Hepatocyte (in vitro differentiated cells): ENCODE measurements at places on chromosomes 11 and 22. TPM values are rescaled to one million over a fixed set of nuclear protein-coding genes. Genes with fewer than 3 reads are reported as not detected.
A peak's percentile ranks its signal among the peaks of the same experiment; 100 is the strongest.

APOA4 gene
- 1,055 and 1,133 TPM in 2 replicates for total RNA-seq

DNA sequence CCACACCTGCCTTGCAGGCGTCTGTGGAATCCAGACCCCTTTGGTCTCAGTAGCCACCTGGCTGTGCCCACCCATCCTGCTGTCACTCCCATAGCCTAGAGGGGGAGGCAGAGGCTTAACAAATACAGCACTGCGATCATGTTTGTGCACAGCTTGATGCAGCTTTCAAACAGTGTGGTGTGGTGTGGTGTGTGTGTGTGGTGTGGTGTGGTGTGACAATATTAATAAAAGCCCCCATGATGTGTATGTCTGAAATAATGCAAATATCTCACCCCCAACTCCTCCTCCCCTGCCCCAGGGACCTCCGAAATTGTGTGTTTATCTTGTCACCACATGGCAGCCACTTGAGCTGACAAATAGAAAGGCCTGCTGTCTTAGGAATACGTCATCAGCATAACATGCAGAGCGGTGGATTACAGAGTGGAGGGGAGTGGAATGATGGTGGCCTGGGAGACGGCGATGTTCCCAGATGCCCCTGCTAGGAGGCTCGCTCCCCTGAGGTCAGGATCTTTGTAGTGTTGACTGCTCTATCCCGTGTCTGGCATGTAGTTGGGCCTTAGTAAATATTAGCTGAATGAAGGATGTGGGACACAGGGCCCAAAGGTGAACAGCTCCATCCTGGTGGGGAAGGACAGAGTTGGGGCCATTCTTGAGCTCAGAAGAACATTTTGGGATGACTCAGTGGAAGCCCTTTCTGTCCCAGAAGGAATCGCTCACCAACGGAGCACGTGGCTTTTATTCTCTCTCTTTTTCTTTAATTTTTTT, 2.8 kb downstream of the PDXP start:
- DNase-seq = peak; percentile 66

DNA sequence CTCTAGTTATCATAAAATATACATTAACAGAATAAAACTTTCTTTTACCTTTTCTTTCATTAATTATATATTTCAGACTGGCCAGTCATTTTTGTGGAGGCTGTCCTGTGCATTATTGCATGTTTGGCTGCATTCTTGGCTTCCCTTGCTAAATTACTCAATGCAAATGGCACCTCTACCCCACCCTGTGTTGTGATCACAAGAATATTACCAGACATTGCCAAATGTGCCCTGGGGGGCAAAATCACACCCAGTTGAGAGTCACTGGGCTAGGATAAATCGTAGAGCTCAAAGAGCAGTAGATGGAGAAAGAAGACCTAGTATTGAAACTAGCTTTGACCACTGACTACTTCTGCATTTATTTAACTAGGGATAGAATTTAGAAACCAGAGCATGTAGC, 1257.8 kb upstream of the TENM4 start:
- DNase-seq = no peak

DNA sequence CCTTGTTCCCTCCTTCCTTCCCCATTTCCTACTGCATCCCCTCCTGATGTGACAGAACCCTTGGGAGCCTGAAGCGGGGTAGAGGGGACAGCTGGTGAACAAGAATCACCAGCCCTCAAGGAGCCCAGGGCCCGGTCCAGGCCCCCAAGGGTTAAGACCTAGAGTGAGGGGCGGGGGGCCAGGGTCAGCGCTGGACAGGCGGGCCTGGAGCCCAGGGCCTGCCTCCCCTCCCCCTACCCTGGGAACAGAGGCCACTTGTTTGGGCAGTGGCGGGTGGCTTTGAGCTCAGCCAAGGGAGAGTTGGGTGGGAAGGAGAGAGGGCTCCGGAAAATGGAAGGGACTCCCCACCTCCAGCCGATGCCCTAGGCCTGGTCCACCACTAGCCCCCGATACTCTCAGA, 2.1 kb downstream of the ARAP1 start:
- DNase-seq = no peak

DNA sequence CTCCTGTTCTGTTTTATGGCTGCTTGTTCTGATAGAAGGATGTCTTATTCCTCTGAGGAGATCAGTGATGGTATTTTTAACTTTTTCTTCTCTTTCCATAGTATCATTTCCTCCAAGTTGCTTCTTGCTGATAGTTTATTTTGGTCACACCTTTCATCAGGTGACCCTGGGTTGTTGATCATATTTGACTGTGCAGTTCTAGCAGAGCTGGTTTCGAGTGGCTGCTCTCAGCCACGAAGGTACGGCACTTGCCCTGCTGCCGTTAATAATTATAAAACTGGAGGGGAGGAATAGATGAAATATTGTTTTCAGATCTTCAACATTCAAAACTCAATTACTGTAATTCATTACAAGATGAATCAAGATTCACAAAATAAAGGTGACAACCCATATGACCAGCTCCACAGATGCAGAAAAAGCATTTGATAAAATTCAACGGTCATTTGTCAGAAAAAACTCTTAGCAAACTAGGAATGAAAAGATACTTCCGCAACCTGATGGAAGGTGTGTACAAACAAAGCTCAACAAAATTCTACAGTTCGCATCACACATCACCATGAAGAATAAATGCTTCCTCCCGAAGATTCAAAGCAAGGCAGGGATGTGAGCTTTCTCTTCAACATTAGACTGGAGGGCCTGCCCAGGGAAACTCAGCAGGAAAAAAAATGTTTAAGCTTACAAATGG, 59.2 kb upstream of the RTL6 start:
- no peak for DNase-seq

DNA sequence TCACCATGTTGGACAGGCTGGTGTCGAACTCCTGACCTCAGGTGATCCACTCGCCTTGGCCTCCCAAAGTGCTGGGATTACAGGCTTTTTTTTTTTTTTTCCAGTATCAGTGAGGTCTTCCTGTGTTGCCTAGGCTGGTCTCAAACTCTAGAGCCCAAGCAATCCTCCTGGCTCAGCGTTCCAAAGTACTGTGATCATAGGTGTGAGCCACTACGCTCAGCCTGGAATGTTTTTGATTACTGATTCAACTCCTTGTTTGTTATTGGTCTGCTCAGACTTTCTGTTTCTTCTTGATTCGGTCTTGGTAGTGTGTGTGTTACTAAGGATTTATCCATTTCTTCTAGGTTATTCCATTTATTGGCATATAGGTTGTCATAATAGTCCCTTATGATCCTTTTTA, 31.3 kb downstream of the NAGA start:
- DNase-seq = no peak

DNA sequence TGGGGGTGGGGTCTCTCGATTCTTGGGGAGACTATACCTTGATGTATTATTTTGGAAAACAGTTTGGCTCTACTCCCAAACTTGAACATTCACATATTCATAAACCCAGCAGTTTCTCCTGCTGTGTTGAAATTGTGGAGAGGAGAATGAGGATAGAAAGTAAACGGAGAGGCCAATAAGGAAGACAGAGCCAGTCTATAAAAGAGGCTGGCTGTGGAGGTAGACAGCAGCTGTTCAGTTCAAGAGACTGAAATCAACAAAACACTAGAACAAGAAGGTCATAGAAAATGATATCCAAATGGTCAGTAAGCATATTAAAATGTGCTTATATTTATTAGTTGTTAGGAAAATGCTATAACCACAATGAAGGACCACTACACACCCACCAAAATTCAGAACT, 1.9 kb upstream of the MOGAT2 start:
- no peak for DNase-seq

DNA sequence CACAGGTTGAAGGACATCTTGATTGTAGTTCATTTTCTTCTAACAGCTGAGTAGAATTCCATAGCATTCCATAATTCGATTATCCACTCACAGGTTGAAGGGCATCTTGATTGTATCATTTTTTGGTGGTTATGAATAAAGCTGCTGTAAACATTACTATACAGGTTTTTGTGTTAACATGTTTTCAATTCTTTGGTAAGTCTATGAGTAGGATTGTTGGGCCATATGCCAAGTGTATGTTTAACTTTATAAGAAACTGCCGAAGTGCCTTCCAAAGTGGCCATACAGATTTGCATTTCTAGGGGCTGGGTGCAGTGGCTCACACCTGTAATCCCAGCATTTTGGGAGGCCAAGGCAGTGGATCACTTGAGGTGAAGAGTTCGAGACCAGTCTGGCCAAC, 44.6 kb downstream of the ANKRD42 start:
- DNase-seq = no peak

- DNase-seq = no peak
These were observed 5.2 kb upstream of the BID start for GRCh38 chr22:17779286-17780115.

DNA sequence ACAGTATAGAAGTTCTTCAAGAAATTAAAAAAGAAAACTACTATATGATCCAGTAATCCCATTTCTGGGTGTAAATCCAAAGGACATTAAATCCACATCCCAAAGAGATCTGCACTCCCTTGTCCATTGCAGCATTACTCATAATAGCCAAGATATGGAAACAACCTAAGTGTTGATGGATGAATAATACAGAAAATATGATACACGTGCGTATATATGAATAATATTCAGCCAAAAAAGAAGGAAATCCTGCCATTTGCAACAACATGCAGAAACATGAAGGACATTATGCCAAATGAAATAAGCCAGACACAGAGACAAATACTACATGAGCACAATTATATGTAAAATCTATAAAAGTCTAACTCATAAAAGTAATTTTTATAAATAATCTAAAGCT, 306.3 kb upstream of the ANO3 start:
- DNase-seq = no peak

- no peak for DNase-seq
These were observed 75.7 kb downstream of the RELT start for GRCh38 chr11:73451896-73452295.
